Right hindlimb (tissue), 1 donor: ENCODE measurements at places on chromosomes 2 and 18.

- DNase-seq: no peak
These were observed 28.5 kb upstream of the NPAS2 start for GRCh38 chr2:100791294-100791935.

- DNase-seq: peak; percentile 87
These were observed 272.8 kb upstream of the MMADHC start for GRCh38 chr2:149860276-149860921.

GRCh38 chr18:50203801-50204604 is 9.1 kb upstream of the MYO5B start:
- DNase-seq: peak; percentile 43

DNA sequence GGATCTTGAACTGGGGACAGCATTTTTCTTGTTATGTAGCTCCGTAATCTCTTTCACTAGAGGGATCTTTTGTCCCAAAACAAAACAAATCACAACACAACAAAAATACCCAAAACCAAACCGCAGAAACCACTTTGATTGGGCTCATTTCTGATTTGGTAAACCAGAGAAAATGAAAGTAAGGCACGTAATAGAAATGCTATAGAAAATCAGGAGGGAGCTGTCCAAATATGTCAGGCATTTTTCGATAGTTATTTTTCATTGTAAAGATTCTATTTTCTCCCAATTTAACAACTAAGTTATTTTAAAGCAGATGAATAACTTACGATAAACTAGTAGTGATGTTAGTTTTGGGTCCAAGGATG is 406.5 kb downstream of the XIRP2 start:
- DNase-seq: no peak

DNA sequence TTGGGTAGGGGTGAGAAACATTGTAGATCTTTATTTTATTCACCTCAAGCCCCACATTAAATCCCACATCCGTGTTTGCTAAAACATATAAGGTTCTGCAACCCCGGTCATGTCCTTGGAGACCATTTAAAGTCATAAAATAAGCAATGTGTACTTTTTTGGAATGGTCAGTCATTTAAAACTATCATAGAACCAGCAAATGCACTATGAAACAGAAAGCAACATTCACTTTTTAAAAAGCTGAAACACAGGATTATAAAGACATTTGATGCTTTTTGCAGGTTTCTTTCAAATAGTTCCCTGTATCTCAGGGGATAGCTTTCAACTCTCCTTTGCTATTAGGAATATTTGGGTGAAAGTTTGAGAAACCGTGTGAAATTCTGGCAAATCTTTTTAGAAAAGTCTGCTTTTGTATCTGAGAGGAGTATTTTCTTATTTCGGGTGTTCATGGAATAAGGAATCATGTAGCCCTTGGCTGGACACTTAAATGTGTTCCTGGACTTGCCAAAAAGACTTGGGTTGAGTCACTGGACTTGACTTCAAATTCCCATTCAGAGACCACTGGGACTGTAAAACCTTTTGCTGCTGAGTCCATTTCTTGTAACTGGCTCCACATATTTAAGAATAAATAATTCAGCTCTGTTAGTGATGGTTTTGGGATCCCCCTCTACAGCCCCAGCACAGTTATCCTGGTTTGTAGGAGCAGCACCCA is 5.9 kb upstream of the CETN1 start:
- DNase-seq: peak; percentile 64

- no peak for DNase-seq
These were observed 1124.6 kb upstream of the FAM98A start for GRCh38 chr2:34723683-34724082.

DNA sequence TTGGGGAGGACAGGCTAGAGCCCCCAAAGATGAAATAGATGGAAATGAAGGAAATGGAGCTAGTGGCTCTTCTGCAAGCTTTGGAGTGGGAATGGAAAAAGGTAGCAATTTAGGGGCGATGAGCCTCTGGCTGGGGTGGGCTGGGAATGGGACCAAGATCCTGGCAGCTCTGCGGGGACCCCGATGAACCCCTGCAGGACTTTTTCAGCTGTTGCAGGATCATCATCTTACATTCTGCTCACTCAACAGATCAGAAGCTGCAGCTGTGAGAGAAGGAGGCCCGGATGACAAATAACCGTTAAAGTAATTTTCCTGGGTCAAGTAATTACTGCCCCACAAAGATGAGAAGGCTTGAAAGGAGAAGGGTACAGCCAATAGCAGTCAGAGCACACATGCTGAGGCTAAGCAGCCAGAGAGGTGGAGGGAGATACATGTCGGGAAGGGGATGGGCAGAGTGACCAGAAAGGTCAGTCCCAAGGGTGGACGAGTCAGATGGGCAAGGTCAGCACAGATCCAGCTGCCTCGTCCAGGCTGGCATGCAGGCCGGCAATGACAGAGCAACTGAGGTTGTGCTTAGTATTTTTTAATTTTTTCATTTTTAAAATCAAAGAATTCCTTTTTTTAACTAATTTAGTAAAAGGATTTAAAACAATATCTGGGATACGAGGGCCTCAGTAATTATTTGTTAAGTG is 245.0 kb upstream of the RAB6C start:
- no peak for DNase-seq

DNA sequence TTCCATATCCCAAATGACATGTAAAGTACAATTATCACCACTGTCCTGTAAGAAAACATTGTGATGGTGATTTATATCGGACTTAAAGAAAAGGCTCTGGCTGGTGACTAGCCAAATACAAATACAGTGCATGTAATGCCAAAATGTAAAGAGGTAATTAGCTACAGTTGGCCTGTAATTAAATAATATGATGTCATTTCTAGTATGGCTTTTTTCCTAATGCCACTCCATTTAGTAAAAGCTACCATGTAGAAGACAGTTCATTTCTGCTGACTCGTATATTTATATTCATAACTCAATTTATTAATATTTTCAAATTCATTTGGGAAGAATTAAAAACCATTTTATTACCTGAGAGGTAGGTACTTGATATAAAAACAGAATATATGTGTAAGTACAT is 815.7 kb downstream of the ERBB4 start:
- DNase-seq: no peak
